NCI-H1092 (cell line): ENCODE measurements at places on chromosomes 16 and 17.
A peak's percentile ranks its signal among the peaks of the same experiment; 100 is the strongest.

- DNase-seq: peak; percentile 31
These were observed 12.1 kb downstream of the TTLL6 start for GRCh38 chr17:48804936-48805411.

- no peak for DNase-seq
These were observed 132.9 kb upstream of the TNRC6C start for GRCh38 chr17:77825621-77826020.

GRCh38 chr17:37557482-37557881 is 51.7 kb downstream of the SYNRG start:
- no peak for DNase-seq

DNA sequence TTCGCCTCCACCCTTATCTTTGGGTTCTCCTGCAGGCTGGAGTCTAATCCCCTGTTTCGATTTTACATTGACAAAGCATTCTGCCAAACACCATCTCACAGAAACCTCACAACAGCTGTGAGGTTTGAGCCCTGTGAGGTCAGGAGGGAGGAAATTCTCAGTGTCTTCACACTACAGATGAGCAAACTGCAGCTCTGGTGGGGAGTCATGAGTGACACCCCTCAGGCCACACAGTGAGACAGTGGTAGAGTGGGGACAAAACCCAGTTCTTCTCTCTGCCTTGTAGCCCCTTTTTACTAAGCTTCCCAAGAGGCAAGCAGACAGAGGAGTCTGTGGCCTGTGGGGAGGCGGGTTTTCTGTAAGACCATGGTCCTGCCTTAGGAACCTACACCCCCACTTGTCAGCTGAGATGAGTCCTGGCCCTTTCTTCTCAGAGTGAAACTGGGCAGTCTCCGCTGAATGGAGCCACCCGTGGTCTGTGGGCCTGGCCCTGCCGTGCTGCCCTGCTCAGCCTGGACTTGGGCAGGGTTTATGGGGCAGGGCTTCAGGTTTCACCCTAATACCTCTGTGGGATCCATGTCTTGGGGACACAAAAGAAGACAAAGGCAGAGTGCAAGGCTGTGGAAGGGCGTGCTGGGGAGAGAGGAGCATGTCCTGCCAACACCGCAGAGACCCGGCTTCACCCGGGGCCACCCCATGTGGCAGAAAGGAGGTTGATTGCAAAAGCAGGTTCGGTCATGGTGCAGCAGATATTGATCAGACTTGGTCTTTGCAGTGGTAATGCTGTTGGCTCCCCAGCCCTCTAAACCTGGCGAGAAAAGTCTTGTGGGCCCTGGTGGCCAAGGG is 59.0 kb downstream of the ABR start:
- DNase-seq: no peak

- no peak for DNase-seq
These were observed 55.5 kb downstream of the SEC14L1 start for GRCh38 chr17:77196251-77196650.

GRCh38 chr16:84791088-84791487 is 28.7 kb upstream of the CRISPLD2 start:
- DNase-seq: no peak

DNA sequence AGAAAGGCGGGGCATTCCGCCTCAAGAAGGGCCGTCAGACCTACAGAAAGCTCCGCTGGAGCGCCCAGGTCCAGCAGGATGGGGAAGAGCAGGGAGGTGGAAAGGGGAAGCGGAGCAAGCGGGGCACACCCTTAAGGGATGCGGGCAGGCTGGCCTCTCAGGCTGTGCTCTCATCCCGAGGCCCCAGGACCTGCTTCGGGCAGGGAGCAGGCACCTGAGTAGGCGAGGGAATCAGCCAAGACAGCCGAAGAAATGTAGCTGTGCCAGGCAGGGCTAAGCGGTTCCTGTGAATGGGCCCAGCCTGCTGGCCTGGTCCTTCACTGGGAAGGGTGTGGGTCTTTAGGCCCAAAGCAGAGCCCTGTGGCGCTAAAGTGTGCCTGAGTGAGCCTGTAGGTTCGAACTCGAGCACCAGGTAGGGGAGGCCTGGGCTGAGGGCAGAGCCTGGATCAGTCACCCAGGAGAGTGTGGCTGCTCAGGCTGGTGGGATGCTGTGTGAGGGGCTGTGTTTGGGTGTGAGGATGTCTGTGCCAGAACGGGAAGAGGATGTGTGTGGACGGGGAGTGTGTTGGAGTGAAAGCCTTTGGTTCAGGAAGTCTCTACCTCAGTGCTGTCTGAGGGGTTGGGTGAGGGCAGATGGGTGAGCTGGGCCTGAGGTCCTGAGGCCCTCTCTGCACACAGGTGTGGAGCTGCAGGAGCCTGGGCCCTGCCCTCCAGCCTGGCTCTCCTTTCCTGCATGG is 3.3 kb downstream of the TBX4 start:
- DNase-seq: no peak

DNA sequence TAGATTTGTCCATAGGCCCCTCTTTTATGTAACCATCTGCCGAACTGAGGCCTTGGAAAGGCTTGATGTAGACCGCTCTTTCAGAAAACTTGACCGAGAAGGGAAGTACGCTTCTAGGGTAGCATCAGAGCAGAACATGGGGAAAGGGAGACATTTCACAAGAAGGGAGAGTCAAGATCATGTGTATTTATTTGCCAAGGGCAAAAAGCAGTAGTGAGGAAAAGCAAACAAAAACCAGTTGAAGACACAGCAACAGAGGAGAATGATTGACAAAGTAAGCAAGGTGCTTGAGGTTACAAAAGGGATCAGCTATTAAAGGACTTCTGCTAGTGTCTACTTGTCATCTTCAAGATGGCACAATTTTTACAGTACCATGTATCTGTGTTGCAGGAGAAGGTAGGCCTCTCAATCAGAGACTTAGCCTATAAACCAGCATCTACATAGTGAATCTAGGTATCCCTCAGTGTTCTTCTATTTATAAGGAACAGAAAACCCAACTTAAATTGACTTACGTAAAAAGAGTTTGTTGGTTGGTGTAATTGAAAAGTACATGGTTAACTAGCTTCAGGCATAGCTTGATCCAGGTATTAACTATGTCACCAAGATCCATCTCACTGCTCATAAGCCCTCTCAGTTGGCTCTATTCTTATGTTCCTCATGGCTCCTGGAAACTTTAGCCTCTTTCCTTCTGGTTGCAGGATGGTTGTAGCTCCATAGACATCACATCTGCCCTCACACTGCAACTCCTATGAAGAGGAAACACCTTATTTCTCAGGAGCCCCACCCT is 288.4 kb downstream of the IRX3 start:
- DNase-seq: no peak

- no peak for DNase-seq
These were observed 163.9 kb downstream of the SPECC1 start for GRCh38 chr17:20173091-20173490.

DNA sequence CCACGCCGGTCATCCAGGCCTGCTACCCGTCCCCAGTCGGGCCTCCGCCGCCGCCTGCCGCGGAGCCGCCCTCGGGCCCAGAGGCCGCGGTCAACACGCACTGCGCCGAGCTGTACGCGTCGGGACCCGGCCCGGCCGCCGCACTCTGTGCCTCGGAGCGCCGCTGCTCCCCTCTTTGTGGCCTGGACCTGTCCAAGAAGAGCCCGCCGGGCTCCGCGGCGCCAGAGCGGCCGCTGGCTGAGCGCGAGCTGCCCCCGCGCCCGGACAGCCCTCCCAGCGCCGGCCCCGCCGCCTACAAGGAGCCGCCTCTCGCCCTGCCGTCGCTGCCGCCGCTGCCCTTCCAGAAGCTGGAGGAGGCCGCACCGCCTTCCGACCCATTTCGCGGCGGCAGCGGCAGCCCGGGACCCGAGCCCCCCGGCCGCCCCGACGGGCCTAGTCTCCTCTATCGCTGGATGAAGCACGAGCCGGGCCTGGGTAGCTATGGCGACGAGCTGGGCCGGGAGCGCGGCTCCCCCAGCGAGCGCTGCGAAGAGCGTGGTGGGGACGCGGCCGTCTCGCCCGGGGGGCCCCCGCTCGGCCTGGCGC is 2.4 kb downstream of the HIC1 start:
- no peak for DNase-seq

GRCh38 chr17:3528880-3529511 is 28.6 kb downstream of the TRPV3 start:
- no peak for DNase-seq

DNA sequence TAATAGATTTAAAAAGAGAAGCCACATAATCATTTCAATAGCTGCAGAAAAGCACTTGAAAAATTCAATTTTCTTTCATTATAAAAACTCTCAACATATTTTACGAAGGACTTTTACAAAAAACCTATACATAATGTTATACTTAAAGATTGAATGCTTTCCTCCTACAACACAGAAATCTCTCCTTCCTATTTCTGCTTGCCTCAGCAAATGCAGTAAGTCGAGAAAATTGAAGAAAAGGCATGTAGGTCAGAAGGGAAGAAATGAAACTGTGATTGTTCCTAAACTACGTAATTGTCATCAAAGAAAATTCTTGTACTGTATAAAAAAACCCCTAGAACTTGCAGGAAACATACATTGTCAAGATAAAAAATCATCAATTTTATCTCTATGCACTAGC is 267.1 kb downstream of the BCAS3 start:
- no peak for DNase-seq

DNA sequence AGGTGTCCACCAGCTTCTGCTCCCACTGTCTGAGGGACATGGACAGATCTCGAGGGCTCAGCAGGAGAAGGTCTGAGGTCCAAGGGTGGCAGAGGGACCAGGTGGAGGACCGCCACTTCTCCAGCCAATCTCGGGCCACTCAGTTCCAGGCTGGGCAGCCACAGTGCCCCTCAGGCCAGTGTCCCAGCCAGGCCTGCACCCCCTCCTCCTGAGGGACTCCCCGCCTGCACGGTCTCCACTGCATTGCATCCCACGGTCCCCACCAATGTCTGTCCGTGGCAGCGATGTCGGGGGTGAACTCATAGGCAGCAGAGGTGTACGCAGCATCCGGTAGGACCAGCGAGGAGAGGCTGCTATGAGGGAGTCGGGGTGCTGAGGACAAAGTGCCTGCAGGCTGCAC is 64.2 kb upstream of the DOC2B start:
- DNase-seq: no peak

- no peak for DNase-seq
These were observed at the start of gene ST6GALNAC1 for GRCh38 chr17:76643553-76644148. Gene ST6GALNAC1, minus strand, starts transcription at chr17:76643757. Its CDS starts 119 bp downstream, at chr17:76643638.

- DNase-seq: no peak
These were observed 526 bp downstream of the KIAA0513 start for GRCh38 chr16:85027958-85028684.

- no peak for DNase-seq
These were observed 5.9 kb downstream of the PHAF1 start for GRCh38 chr16:67115639-67116038.

DNA sequence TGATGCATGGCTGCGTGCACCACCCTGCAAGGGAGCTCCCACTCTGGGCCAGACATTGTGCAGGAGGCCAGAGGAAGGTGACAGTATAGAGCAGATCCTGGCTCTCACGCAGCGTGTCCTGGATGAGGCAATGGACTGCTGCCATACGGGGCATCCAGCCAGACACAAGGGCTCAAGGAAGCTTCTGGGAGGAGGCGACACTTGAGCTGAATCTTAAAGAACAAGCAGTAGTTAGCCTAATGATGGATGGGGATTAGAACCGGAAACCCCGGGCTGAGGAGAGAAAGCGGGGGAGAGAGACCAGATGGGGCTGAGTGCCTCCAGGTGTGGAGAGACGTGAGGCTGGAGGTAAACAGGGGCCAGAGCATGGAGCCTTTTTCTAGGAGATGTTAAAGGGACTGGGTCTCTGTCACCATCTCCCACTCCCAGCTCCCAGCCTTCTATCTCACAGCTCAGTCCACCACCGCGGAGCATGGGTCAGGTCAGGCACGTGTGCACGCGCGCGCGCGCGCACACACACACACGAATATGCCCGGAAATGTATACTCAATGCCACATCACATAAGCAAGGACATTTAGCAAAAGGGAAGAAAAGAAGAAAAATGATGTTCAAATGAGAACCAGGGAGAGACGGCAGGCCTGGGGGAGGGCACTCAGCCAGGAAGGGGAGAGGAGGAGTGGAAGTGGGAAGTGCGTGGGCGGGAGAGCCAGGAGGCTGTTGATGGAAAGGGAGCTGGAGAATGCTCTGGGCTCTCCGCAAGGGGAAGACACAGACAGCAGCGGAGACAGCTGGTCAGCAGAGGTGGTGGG is 46.3 kb downstream of the CCDC42 start:
- DNase-seq: no peak

DNA sequence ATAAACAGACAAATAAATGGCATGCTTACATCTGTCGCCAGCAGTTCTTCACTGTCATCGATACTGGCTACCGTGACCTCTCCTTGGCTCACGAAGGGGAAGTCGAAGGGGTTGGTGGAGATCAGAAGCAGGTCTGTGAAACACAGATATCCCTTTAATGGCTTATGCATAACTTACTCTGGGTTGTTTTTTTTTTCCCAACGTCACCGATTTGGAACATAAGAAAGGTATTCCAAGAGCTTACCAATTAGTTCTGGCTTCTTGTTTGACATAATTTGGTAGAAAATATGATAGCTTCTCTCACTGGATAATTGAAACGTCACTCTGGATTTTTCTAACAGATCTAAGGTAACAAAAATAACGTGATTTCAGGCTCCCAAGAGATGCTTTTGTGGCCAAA is 18.2 kb downstream of the MYH13 start:
- DNase-seq: no peak

GRCh38 chr17:77923776-77924513 is 34.6 kb upstream of the TNRC6C start:
- no peak for DNase-seq

GRCh38 chr17:75110234-75110937 is 617 bp downstream of the ARMC7 start:
- no peak for DNase-seq

GRCh38 chr17:65956814-65957213 is 235.1 kb downstream of the CEP112 start:
- DNase-seq: no peak

- DNase-seq: no peak
These were observed 171.0 kb downstream of the KATNIP start for GRCh38 chr16:27720731-27721530.

GRCh38 chr17:66387392-66387981 is 85.1 kb downstream of the PRKCA start:
- DNase-seq: no peak

DNA sequence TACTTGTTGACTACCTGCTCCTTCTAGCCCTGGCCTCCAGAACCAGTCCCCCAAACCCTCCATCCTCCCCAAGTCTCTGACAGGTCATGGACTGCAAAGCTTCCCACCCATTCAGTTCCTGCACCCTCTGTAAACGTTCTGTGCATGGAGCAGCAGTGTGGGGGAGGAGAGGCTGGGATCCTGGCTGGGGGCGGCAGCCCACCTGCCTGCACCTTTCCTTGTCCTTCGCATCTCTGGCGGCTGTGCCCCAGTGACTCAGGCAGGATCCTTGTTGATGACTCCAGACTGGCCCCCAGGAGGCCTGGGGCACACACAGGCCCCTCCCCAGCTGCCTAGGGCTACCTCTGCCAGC is 1.6 kb upstream of the PKMYT1 start:
- no peak for DNase-seq

DNA sequence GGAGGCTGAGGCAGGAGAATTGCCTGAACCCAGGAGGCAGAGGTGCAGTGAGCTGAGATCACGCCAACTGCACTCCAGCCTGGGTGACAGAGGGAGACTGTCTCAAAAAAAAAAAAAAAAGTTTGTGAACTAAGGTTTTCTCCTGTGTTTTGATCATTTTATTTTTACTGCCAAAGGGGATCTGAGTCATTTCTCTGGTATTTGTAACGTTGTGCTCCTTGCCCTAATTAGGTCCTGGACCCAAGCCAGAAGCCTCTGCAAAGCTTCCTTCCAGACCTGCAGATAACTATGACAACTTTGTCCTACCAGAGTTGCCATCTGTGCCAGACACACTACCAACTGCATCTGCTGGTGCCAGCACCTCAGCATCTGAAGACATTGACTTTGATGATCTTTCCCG is 32.1 kb downstream of the IST1 start:
- DNase-seq: no peak

- no peak for DNase-seq
These were observed 4.1 kb downstream of the KRT31 start for GRCh38 chr17:41393294-41393693.
